ENCODE measurements at places on chromosomes 5 and 9. TPM values are rescaled to one million over a fixed set of nuclear protein-coding genes. Genes with fewer than 3 reads are reported as not detected.

DNA sequence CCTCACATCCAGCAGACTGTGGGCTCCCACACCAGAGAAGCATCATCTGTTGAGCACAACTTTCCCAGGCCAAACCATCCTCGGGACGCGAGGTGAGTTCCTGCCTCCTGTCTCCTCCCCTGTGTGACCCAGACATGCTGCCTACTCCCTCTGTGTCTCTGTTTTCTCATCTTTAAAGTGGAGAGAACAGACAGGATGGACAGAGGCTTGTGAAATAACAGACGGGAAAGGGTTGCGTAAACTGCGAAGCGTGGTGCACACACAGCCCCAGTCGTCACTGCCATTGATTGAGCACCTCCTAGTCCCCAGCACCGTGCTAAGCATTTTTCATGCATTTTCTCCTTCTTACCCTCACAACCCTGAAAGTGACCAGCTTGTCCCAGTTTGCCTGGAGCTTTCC is 52.1 kb upstream of the LMX1B start:
- no peak for DNase-seq

DNA sequence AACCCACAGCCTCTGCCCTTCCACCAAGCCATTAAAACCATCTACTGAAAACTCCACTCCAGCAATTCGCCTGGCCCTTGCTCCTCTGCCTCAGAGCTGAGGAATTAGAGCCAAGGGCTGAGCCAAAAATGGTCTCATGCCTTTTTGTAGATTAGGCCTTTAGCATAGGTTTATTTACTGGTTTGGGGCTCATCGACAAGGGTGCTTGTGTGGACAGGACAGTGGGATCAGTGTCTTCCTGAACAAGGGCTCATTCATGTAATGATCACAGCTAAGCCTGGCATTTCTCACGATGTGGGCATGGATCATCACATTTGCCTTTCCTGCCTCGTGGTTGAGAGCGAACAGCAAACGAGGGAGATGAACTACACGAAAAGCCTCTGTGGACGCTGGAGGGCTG is 59.2 kb upstream of the PHF24 start:
- DNase-seq: no peak

GRCh38 chr5:83156001-83156400 is 78.7 kb downstream of the XRCC4 start:
- DNase-seq: no peak

DNA sequence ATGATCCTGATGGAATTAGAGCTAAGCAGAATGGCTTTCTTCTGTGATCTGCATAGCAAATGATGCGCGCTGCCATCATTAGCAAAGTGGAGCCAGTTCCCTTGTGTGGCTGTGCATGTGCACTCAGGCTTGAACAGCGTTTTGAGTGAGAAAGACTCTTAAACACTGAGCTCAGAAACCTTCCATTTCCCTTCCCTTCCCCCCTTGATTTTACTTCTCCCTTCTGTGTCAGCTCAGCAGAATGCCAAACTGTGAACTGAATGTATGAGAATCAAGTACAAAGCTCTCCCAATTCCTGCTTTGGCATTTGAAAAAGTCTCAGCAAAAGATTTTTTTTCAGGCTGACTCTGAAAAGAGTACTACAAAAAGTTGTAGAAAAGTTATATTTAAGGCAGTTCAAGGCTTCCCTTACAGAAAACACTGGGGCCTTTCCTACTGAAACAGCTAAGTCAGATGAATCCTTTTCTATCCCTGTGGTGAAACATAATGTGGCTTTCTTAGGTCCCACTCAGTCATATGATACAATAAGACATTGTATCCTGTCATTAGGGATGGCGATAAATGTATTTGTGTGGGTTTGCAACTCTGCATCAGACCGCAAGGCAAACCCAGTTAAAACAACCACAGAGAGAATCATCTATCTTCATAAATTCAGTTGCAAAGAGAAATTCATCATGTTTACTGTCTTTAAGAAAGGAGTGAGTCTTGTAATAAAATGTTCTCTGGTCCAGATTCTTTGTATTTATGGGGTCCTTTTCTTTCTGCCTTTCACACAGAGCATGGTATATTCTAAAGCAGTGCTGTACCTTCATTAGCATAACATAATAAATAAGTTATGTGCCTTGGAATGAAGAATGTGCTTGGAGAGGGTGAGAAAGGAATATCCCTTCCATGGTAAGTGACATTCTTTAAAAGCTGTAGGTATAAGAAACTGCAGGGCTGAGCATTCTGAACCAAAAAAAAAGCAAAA is 222.6 kb downstream of the CAAP1 start:
- DNase-seq: no peak

Gene IFNE
- 0.19 TPM for polyA plus RNA-seq

Gene PLPPR1
- 21.8 TPM for polyA plus RNA-seq

GRCh38 chr5:149831492-149831891 is 101.4 kb downstream of the PPARGC1B start:
- no peak for DNase-seq

- no peak for DNase-seq
These were observed 284.2 kb upstream of the NMUR2 start for GRCh38 chr5:152689250-152689711.

DNA sequence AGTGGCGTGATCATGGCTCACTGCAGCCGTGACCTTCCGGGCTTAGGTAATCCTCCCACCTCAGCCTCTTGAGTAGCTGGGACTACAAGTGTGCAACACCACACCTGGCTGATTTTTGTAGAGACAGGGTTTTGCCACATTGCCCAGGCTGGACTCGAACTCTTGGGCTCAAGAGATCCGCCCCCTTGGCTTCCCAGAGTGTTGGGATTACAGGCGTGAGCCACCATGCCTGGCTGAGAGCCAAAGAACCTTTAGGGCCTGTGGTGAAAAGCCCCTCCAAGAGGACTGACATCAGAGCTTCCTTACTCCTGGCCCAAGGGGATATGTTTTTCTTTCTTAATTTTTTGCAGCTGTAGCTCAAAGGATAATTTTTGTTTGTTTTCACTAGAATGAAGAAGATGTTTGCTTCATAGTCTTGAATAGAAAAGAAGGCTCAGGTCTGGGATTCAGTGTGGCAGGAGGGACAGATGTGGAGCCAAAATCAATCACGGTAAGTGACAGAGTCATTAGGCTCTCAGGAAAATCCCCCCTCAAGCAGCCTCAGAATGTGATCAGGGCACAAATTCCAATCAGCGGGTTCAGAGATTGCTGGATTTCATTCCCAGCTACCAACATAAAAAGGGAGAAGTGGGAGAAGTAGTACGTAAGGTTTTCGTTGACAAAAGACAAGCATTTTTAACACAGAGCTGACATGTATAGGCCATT is 77.1 kb downstream of the GOLPH3 start:
- DNase-seq: no peak

Gene MARCOL
- polyA plus RNA-seq: not detected

Gene FGF10
- polyA plus RNA-seq: 47.7 TPM

Gene SLC25A2
- 0.34 TPM for polyA plus RNA-seq

DNA sequence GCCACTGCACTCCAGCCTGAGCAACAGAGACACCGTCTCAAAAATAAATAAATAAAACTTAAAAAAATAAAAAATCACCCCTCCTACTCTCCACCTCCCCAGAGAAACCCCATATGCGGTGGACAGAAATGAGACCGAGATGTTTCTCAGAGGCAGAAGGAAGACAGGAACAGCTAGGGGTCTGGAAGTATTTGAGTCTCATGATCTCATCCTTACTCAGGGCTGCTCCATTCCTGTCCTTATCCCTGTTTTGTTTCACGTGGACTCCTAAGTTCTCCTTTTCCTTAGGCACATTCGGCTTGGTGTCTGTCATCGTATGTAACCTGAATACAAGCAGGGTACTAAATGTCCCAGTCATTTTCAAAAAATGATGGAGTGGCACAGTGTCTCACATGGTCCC is 76.1 kb downstream of the C9orf50 start:
- no peak for DNase-seq

All from left lung (tissue), 14 donors.